ENCODE measurements at places on chromosomes 16 and 17. TPM values are rescaled to one million over a fixed set of nuclear protein-coding genes. Genes with fewer than 3 reads are reported as not detected.

TLCD2 gene
- total RNA-seq = 0.30 TPM

FBXW10 gene
- total RNA-seq = not detected

MYH8 gene
- not detected for total RNA-seq

UBALD1 gene
- total RNA-seq = 25.0 TPM

ITGAL gene
- 292 TPM for total RNA-seq

RAP1GAP2 gene
- 0.46 TPM for total RNA-seq

CTRL gene
- 5.6 TPM for total RNA-seq

TBC1D28 gene
- total RNA-seq = not detected
